IMR-90 (cell line): ENCODE measurements at places on chromosomes 1 and 21.

- DNase-seq: peak; percentile 16
Observed at GRCh38 chr1:29123053-29123886, 433 bp downstream of the TMEM200B start.

DNA sequence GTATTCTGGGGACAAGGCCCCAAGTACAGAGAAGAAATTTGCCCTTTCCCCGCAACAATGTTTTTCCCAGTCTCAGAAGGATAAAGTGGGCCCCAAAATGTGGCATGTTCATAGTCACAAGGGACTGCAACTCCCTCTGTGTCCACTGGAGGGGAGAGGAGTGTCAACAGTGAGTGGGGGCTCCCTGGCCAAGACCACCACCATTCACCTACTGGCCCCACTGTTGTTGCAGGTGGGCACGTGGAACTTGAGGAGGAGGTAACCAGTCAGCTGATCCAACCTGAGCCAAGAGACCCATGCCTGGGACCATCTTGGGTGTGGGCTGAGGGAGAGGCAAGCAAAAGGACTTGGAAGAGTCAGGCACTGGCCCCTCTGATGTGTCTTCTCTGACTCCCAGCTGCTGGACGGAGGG, 777 bp downstream of the NUDT17 start:
- peak; percentile 31 for DNase-seq

GRCh38 chr1:75548721-75549480, 62.0 kb downstream of the SLC44A5 start:
- no peak for DNase-seq

- peak; percentile 2 for DNase-seq
Observed at GRCh38 chr1:98660940-98661543, 479 bp upstream of the SNX7 start.

- DNase-seq: no peak
Observed at GRCh38 chr1:3668585-3669300, 16.4 kb downstream of the TP73 start.

DNA sequence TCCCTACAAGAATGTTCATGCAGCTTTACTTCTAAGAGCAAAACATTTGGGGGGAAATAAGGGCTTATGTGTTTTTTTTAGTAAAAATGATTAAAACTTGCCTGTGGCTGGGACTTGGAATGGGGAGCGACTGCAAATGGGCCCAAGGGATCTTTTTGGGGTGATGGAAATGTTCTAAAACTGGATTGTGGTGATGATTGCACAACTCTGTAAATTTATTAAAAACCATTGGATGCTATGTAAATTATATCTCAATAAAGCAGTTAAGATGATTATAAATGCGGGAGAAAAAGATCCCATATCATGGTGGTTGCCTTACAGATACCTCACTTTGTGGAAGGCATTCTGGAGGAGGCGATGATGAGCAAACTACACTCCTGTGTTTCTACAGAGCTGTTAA, 30.2 kb upstream of the STUM start:
- no peak for DNase-seq

DNA sequence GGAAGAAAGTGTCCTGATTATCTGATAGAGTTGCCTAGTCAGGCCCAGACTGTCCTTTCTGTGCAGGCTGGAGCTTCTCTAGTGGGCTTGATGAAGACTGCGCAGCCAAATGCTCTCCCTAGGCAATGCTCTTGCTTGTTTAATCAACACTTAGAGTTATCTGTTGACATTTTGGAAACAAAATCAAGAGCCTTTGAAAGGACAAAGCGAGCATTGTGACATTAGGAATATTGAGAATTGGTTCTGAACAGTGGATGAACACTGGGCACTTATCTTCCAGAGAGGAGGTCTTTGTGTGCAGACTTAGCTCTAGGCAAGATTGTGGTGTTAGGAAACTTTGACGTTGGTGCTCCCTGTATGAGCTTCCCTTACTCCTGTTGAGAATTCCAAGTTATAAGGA, 94.5 kb downstream of the DNTTIP2 start:
- no peak for DNase-seq

DNA sequence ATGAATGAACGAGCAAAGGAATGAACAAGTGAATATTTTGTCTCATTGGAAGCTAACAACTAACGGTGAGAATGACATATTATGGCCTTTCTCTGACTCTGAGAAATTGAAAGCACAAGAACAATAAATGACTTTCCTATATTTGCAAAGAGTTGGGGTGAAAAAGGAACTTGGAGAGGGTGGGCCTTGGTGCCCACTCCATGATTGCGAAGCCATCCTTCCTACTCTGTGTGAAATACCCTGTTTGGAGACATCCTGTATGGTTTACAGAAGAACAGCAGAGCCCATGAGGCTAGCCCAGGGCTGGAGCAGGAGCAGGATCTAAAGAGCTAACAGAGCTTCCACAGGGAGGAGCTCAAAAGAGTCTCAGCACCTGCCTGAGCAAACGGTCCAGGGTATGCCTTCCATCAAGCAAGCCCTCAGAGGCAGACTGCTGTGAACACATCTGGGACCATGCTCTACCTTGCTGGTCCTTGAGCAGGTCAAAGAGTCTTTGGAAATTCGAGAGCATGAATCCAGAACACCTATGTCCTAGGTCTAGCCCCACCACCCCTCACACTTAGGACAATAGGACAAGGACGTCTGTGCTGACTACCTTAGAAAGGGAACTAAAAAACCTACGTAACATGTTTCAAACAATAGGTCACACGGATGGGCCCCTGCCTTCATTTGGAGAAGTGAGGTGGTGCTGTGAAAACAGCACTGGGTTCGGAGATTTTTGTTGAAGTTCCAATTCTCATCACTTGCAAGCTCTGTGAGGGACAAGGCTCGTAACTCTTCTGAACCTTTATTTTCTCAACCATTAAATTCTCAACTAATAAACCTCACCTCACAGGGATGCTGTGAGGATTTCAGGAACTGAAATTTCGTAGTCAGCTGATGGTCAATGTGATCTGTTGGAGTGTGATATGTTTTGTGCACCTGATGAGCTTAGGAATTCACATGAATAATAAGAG, 377.4 kb downstream of the RRAGC start:
- no peak for DNase-seq

DNA sequence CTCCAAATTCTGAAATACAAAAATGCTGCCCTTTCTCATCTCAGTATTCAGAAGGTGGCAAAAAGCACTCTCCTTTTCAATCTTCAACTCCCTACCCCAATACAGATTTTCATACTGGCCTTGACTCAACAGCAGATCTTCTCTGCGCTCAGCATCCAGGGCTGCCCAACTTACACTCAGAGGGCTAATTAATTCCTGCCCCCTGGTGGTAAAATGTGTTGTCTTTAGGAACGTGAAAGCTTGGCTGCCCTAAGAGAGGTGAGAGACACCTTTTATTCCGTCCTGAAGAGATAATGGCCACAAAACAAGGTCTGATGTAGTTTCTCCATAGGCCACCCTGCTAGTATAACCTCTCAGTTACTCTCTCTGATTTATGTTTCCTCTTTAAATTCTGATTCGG, 25.0 kb downstream of the KRTAP24-1 start:
- DNase-seq: no peak
